OCI-LY7 (cell line): ENCODE measurements at places on chromosomes 2 and 18. TPM values are rescaled to one million over a fixed set of nuclear protein-coding genes. Genes with fewer than 3 reads are reported as not detected.
A peak's percentile ranks its signal among the peaks of the same experiment; 100 is the strongest.

DNA sequence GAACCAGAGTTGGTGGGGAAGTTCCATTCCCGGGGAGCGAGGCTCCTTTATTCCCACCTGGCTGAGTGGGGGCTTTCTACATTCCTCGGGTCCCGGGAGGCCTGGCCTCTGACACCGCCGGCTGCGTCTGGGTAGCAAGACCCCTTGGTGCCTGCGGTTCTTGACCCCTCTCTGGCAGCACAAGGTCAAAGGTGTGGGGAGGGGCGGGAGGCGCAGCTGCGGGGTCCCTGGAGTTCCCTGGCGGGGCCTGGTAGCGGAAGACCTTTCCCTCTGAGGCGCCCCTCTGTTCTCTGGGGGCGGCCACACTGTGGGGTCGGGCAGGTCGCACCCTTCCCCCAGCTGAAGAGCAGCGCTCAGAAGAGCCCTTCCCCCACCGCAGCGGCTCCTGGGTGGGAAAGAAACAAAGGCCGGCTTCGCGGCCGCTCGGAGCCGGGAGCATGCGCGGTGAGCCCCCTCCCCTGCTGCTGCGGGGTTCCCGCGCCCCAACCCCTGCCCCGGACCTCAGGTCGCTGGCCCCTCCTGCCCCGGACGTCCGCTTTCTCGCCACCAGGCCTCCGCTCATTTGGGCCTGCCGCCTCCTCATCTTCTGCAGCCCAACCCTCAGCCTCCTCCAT is 146.3 kb downstream of the ANKRD44 start:
- no peak for DNase-seq

GRCh38 chr2:201151127-201151981 is 31.6 kb upstream of the CASP10 start:
- no peak for DNase-seq

DNA sequence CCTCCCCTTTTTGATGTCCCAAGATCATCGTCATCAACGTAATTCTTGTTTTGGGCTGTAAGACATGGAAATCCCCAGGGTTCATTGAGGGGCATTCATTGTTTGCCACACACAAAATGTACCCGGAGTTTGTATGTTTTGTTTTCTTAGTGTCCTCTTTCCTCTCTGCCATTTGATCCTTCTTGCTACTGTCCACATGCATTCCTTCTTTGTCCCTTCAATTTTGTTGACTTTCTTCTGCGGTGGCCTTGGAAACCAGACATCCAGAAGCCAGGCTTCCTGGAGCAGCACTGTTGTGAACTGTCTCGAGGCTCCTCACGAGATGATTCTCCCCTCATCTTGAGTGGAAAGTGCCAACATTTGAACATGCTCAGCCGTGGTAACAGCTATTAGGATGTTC is 24.8 kb downstream of the IGFBP2 start:
- no peak for DNase-seq

DNA sequence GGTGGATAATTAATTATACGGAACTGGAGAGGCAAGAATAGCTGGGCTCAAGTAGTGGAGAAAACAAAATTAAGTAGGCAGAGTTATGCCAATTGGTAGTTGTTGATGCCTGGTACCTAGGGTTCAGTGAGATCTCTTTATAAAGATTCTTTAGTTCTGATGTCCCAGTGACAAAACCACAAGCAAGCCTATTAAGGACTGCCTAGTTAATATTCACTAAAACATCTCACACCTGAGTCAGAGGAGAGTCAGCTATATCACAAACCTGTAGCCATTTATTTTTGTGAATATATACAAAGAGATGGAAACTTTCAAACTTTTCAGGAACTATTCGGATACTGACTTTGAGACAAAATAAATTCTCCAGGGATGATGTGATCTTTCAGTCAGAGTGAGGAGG is 213.9 kb upstream of the CYP26B1 start:
- DNase-seq = no peak

DNA sequence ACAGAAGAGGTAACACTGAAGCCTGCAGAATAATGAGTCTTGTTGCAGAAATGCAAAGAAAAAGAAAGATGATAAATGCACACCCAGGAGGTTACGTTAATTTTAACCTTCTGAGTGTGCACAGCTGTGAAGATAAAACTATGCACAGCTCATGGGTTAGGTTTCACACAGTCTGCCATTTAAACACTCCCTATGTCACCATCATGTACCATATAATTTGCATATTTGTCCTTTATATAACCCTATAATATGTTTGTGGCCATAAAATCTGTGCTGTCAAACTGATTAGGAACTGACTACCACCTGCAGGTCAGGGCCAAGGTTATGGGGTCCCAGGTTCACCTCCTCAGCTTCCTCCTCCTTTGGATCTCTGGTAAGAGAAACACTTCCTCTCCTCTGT is 205.5 kb downstream of the RPIA start:
- DNase-seq = peak; percentile 57

GRCh38 chr2:235146206-235146605 is 194.4 kb downstream of the SH3BP4 start:
- no peak for DNase-seq

DNA sequence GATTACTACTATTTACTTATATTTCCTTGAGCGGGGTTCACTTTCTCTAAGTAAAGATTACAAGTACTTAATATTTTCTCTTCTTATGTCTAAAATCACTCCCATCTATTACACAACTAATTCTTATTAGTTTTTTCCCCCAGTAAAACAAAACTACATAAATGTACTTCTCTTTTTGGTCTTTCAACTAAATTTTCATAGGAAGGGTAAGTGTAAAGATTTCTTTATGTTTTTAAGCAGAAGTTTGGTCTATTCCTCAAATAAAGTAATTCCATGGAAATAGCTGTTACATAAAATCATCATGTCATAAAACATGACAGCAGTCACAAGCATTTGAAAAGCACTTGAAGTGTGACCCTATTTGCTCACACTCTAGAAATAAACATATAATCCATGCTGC is 249.0 kb downstream of the ZEB2 start:
- DNase-seq = no peak

DNA sequence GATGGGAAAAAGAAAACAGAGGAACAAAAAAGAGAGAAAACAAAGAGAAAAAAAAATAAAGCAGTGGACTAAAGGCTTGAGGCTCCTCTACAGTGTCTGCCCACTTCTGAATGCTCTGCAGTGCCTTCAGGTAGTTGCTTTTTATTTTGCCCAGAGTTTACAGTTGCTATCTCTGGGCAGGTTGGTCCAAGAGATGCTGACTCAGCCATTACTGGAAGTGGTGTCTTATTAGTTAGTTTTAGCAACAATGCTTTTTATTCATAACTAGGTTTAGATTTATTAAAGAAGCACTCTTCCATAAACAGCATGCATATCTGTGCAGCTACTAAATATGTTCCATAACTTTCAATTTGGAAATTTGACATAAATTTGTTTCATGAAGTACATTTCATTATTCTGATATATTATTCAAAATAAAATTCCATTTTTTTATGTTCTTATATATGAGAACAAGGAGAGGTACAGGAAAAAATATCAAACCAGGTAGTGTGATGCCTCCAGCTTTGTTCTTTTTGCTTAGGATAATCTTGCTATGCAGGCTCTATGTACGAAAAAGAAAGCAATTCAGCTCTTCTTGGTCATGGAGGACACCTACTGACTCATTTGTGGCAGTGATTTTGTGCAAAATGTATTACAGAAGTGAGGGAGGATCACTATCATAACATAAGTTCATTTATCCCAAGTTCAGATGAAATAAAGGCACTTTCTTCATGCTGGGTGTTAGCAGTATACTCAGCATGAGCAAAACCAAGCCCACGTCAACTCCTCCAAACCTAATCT is 69.5 kb downstream of the RPIA start:
- DNase-seq = peak; percentile 48

- DNase-seq = no peak
These were observed 64.0 kb downstream of the CCNT2 start for GRCh38 chr2:134982603-134983002.

- DNase-seq = no peak
These were observed 54.0 kb downstream of the NAT8 start for GRCh38 chr2:73588177-73588576.

- no peak for DNase-seq
These were observed 50.5 kb downstream of the PAPOLG start for GRCh38 chr2:60806595-60806987.

DNA sequence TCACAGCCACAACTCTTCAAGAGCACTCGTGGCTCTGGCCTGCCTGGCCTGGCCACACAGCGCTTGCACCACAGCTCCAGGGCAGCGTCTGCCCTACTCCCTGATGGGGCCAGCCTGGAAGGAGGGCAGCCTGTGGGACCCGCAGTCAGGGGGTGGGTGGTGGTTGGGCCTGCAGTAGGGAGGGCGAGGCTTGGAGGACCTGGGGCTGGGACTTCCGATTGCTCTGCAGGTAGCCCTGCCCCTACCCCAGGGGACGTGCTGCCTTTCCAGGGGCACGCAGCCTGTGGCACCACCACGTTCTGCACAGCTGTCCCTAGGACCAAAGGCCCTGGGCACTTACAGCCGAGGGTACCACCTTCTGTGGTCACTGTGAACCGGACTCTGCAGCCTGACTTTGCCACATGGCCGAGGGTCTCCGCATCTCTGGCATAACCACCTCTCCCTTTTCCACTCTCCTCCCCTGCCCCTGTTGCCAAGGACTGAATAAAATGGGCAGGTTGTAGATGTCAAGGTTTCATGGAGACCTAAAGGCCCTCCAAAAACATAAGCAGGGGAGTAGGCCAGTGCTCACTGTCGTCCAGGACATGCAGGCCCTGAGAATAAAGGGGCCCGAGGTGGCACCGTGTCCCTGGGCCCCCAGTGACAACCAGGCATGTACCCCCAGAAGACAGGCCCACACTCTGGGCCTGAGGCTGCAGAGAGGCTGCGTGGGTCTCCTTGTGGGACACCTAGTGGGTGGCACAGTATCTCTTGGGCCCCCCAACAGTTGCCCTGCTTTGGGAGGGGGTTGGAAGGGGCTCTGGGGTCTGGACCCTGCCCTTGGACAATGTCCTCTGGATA is 87.3 kb downstream of the INHBB start:
- DNase-seq = no peak

DNA sequence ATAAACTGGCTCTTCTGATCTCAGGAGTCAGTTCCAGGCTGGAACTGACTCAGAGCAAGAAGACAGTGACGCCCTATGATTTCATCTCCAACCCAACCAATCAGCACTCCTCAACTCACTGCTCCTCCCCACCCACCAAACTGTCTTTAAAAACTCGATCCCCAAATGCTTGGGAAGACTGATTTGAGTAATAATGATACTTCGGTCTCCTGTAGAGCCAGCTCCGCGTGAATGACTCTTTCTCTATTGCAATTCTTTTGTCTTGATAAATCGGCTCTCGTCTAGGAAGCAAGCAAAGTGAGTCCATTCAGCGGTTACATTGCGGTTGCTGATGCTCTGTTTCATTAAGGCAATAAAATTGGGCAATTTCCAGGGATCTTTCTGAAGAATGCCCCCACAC is 1025.3 kb upstream of the CNTNAP5 start:
- no peak for DNase-seq

DNA sequence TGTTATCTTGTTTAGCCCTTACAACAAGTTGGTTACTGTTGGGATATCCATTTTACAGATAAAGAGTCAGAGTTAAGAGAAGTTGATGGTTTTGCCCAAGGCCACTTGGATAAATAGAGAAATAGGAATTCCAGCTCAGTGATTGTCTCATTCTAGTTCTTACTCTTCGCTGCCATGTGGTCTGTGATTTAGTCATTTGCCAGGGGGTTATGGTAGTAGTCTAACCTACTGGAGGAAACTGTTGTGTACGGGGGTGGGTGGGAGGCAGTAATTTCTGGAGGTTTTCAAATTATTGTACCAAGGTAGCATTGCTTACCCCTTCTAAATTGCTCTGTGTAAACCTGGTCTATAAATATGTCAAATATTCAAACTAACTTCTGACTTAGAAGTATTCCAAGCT is 110.4 kb downstream of the MAP2 start:
- DNase-seq = no peak

GRCh38 chr2:138503087-138503442 is 1.5 kb downstream of the SPOPL start:
- DNase-seq = peak; percentile 43

GRCh38 chr2:182744490-182744889 is 28.4 kb downstream of the DNAJC10 start:
- DNase-seq = no peak

DNA sequence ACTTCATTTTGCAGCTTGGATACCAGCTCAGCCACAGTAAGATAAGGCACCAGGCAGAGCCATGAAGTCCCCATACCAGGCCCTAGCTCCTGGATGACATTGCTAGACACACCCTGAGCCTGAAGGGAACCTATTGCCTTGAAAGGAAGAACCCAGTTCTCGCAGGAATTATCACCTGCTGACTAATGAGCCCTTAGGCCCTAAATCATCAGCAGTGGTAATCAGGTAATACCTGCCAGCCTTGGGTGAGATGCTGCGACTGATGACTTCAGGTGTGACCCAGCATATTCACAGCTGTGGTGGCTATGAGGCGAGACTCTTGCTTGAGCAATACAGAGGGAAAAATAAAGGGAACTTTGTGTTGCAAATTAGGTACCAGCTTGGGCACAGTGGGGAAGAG is 24.9 kb downstream of the CLK1 start:
- no peak for DNase-seq

GRCh38 chr2:58620896-58621295 is 379.8 kb upstream of the FANCL start:
- no peak for DNase-seq

- peak; percentile 40 for DNase-seq
These were observed 580 bp downstream of the NEDD4L start for GRCh38 chr18:58044370-58045241.

GRCh38 chr18:7890075-7890474 is 323.0 kb downstream of the PTPRM start:
- no peak for DNase-seq

- peak; percentile 58 for DNase-seq
These were observed 150.4 kb upstream of the ITGA4 start for GRCh38 chr2:181306785-181307184.

DNA sequence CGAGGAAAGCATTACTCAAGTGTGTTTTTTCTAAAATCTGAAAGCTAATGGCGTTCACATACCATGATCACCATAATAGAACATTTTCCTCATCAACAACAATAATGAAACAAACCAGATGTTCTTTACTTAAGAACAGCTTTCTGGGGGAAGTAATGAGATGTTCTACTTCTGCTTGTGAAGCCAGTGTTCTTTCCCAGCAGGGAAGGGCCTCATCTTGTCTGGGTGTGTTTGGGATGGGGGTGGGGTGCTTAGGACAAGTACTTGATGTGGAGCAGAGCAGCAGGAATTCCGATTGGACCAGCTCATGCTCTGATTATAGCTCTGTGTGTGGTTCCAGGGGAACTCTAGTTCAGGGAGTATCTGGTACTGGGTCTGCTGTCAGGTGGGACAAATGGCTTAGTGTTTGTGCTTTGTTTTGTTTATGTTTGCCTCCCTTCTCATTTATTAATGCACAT is 163.0 kb upstream of the NOSTRIN start:
- DNase-seq = no peak

GRCh38 chr2:203586206-203586605 is 51.1 kb upstream of the RAPH1 start:
- no peak for DNase-seq

GRCh38 chr2:200888704-200889625 is at the start of the genes NIF3L1 and PPIL3:
TSS of gene NIF3L1 (plus strand) at chr2:200889371. CDS start at chr2:200891944, 2,573 bp downstream.
TSS of gene PPIL3 (minus strand) at chr2:200889077. CDS start at chr2:200887615, 1,462 bp downstream.
- DNase-seq = peak; percentile 99

- DNase-seq = no peak
These were observed 1277.0 kb upstream of the SLC39A10 start for GRCh38 chr2:194380011-194380410.

ADRA2B gene
- total RNA-seq = 0.11 TPM in 1 of 2 replicates, not detected in the other

CAPN14 gene
- total RNA-seq = 2.7 and 4.0 TPM in 2 replicates

GPR45 gene
- not detected in 2 replicates for total RNA-seq

FAM237A gene
- not detected in 2 replicates for total RNA-seq

SPATA3 gene
- total RNA-seq = not detected in 2 replicates

RNU2-63P gene
- 4.8 and 17.9 TPM in 2 replicates for total RNA-seq

GPR75 gene
- total RNA-seq = 4.5 and 5.7 TPM in 2 replicates

SP140 gene
- 4.4 and 6.4 TPM in 2 replicates for total RNA-seq

CD28 gene
- 22.3 and 44.6 TPM in 2 replicates for total RNA-seq

DRC1 gene
- not detected in 2 replicates for total RNA-seq

PDIA6 gene
- 132 and 150 TPM in 2 replicates for total RNA-seq

PAX8 gene
- 1.6 and 3.6 TPM in 2 replicates for total RNA-seq
